Muscle of arm (tissue), 14 donors: ENCODE measurements at places on chromosomes 16 and 17.

DNA sequence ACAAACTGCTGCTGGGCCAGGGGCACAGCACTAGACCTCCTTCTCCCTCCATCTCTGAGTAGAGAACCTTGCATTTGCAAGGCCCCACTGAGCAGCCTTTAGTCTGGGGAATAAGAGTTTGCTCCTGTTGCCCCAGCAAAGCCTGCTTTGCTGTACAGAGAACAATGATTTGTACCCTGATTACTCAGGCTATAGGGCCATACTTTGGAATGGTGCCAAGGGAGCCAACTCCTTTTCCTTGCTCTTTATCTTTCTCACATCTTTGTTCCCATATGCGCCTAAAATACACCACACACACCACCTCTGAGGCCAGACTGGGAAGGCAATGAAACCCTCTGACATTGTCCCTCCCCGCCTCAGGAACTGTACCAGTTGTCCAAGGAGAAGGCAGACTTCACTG lies 21.2 kb downstream of the LIG3 start:
- DNase-seq: no peak

GRCh38 chr16:25827709-25828108 lies 135.9 kb downstream of the HS3ST4 start:
- no peak for DNase-seq

- DNase-seq: no peak
Observed at GRCh38 chr17:39581759-39582085, 26.0 kb downstream of the NEUROD2 start.

DNA sequence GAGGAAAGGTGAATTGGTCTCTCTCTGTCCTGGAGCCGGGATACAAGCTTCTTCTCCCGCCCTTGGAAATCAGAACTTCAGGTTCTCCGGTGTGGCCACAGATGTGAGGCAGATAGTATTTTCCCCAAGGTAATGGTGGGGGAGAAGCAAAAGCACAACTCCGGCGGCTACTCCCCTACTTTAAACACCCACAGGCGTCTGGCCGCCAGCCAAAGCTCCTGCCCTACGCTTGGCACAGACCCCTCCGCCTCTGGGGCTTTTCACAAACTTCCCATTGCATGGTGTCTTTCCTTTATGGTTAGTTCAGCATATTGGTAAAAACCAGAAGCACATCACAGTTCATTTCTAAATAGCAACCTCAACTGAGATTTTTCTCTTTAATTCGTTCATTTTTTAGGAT lies 39.4 kb upstream of the B4GALNT2 start:
- no peak for DNase-seq

DNA sequence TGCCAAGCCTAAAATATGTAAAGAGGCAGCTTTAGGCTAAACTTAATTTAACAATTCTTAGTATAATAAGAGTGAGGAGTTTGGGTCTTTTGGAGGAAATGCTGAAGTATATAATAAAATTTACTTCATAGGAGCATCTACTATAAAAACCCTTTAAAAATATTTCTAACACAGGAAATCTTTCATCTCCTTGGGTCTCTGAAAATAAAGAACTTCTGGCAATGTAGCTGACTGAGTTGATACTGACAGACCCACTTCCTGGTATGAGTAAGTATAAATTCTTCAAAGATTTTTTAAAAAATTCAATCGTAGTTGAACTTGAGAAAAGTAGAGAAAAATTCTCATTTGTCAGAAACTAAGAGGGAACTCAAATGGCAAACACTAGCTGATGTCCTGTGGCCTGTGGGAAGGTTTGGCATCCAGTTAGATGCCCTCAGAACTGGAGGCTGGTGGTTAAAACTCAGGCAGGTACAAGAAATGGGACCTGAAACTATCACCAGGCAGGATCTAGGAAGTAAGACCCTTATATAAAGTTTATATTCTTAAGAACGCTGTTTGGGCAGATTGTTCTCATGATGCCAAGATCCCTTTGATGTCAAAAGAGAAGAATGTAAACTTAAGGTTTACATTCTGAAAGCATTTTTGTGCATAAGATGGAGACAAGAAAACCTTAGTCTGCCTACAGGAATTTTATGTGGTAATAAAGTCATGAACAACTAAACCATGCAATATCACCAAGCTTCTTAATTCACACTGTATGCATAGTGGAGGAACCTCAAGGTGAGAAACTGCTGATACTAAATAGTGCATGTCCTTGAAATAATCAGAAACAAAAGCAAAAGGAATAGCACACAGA lies 6.2 kb downstream of the KRTAP4-6 start:
- no peak for DNase-seq

- peak; percentile 39 for DNase-seq
Observed at GRCh38 chr17:64130559-64131001, 636 bp upstream of the ERN1 start.

DNA sequence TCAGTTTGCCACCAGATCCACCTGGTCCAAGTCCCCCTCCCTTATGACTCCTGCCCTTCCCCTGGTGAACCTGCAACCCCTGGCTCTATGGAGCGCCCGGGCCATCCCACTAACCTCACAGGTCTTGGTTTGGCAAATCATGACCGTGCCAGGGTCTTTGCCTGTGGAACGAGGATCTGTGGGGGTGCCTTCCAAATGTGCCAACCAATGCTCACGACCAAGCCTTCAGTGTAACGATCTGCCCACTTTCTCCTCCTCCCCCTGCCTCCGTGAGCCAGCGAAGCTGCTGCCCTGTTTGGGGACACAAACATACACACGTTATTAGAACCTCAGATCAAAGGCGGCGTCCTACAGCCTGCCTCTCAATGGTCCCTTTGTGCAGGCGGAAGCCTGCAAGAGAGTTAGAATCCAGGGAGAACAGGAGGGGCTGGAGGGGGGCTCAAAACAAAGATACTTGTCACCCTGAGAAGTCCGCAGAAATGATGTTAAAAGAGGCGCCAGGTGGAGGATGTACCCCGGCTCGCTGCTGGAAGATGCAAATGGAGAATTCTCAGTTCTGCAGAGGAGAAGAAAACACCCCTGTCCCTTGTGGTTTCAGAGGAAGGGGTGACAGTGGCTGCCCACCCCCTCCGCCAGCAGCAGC lies 9.0 kb upstream of the NKD1 start:
- no peak for DNase-seq

GRCh38 chr16:1356061-1356900 lies 4.5 kb downstream of the GNPTG start:
- no peak for DNase-seq

- no peak for DNase-seq
Observed at GRCh38 chr17:38511150-38512108, 83.2 kb downstream of the ARHGAP23 start.

DNA sequence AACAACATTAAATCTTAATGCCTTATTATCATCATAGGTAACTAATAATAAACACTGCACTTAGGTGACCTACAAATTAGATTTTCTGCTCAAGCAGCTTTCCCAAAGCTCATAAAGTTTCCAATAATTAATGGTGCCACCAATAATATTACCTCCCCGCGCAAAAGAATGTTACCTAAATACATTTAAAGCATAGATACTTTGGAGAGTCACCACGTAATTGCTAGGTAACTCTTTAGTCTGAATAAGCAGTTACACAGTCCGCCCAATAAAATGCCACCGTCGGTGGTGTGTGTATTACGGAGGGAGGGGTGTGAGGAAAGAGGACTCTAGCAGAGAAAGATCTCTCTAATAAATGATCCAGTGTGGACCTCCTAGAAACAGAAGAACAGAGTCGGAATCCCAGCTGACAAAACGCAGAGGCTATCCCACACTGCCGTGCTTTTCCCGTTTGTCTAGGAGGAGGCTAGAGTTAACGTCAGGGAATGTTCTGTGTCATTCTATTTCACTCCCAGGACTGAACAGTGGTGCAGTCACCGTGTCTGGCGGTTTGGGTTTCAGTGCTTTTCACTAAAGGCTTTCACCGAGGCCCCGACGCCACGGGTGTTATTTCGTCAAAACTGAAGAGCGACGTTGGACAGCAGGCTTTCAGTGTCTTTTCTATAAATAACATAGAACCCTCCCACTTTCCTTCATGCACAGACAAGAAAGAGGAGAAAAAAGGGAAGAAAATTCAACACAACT lies 630 bp downstream of the RNFT1 start:
- peak; percentile 59 for DNase-seq

DNA sequence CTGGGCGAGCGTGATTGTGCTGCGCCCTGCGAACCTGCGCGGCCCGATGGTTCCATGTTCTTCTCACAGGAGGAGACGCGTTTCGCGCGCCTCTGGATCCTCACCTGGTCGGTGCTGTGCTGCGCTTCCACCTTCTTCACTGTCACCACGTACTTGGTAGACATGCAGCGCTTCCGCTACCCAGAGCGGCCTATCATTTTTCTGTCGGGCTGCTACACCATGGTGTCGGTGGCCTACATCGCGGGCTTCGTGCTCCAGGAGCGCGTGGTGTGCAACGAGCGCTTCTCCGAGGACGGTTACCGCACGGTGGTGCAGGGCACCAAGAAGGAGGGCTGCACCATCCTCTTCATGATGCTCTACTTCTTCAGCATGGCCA lies 1.0 kb downstream of the FZD2 start:
- no peak for DNase-seq

DNA sequence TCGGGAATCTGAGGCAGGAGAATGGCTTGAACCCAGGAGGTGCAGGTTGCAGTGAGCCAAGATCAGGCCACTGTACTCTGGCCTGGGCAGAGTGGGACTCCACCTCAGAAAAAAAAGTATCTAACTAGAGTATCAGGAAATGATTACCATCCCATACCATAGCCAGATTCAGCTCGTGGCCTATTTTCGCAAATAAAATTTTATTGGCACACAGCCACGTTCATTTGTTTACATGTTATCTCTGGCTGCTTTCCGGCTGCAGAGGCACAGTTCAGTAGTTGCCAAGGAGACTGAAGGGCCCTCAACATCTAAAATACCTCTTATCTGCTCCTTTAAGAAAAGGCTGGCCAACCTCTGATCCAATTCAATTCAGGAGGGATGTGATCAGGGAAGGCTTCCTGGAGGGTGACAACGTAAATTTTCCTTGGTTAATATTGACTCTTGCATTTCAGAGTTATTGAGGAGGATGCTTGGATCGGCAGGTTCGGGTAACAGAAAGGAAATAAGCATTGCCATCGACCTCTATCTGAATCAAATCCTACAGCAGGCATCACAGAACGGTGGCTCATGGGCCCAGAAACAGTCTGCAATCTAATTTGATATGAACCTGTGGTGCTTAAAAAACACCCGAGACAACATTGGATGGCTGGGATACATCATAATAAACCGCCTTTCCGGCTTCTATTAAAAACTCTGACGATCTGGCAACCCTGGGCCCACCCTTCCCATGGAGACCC lies 73.8 kb downstream of the XYLT1 start:
- DNase-seq: no peak

DNA sequence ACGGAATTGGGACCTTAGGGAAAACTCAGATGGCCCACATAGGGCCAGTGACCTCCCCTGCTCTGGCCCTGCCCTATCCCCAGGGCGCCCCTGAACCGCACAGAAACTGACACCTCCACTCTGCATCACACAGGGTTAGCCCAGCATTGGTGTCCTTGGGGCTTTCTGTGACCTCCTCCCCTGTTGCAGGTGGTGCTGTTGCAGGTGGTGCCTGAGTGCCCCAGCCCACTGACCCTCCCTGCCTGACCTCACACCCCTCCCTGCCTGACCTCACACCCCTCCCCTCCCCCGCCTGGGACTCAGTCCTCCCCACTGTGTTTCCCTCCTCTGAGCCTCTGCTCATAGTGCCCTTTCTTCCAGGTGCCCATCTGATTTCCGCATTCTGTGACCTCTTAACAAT lies 21.4 kb downstream of the TNFRSF13B start:
- no peak for DNase-seq

- DNase-seq: no peak
Observed at GRCh38 chr17:12320286-12320685, 299.6 kb downstream of the MAP2K4 start.

DNA sequence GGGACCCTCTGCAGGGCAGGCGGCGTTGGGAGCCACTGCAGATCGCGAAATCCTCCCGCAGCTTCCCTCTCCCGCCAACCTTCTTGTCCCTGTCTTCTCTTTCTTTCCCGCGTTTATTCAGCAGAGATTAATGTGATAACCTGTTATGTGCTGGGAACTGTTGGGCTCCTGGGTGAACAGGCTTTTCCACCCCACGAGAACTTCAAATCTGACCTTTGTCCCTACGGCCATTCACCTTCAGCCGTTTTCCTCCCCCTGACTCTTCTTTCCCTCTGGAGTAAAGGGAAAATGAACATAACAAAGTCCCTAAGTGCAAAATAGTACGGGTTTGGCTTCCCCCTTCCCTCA lies 15.2 kb upstream of the KPNA2 start:
- no peak for DNase-seq

DNA sequence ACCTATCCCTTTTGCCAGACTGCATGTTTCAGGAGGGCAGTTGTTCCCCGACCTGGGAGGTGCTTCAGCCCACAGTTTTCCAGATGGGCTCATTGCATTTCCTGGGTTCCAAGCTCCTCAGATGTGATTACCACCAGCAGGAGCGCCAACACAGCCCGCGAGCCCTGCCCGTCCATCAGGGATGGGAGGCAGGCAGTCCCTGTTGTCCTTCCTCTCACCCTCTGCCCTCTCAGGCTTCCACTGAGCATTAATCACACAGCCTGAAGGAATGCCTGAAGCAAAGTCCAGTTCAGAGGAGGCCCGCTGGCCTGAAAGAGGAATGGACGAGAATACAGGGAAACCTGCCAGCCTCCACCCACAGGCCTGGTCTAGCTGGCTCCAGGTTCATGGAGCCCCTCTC lies 256.3 kb upstream of the SDK2 start:
- no peak for DNase-seq

DNA sequence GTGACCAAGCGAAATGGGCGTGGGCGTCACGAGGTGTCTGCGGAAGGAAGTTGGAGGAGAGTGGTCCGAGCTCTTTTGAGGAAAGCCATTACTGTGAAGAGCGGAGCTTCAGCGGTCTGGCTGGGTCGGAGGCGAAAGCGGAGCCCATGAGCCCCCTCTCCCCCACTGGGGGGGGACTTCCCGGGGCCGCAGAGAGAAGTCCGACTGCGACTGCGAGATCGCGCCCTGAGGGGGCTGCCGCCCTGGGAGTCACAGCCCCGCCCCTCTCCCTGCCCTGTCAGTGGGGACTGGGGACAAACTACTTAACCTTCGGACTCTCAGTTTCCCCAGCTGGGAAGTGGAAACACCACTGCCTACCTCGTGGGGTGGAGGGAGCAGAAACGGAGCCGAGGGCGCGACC lies 20.0 kb upstream of the ARL4D start:
- no peak for DNase-seq

- no peak for DNase-seq
Observed at GRCh38 chr17:8290043-8290442, 1.6 kb downstream of the RANGRF start.

- no peak for DNase-seq
Observed at GRCh38 chr17:31544186-31544585, 152.7 kb downstream of the RAB11FIP4 start.

- DNase-seq: no peak
Observed at GRCh38 chr16:4723071-4723767, 10.9 kb downstream of the ANKS3 start.

GRCh38 chr17:59366773-59367656 lies 35.6 kb downstream of the YPEL2 start:
- no peak for DNase-seq
